ENCODE measurements at places on chromosomes 11 and 22.
A peak's percentile ranks its signal among the peaks of the same experiment; 100 is the strongest.

DNA sequence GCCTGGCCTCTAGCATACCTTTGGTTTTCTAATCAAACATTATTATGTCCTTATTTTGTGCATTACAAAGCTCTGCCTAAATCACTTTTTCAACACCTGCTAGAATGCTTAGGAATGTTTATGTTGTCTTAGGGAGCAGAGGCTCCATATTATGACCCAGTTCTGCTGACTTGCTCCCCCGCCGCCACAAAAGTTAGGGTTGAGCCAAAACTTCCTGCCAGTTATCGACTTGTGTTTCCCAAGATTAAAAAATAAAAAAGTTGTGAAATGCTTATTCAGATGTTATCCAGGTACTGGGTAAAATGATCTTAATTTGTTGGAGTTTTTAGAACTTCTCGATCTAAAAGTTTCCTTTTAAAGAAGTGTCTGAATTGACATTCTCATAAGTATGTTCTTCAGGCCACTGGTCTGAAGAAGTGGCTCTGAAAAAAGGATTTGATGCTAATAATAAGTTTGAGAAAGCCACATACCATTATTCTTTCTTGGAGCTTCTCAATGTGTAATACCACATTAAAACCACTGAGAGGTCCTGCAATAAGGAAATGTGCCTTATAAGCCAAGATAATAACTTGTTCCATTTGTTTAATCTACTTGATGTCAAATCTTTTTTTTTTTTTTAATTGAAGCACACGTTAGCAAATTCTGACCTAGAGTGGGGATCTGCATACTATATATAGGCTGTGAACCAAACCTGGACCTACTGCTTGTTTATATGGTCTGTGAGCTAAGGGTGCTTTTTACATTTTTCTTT, 2.2 kb downstream of the RNF185 start:
- no peak for DNase-seq

- DNase-seq: no peak
Observed at GRCh38 chr11:62613291-62613778, 278 bp downstream of the ROM1 start.

- no peak for DNase-seq
Observed at GRCh38 chr11:6745465-6746015, 26.2 kb downstream of the OR2AG2 start.

- DNase-seq: no peak
Observed at GRCh38 chr11:117502779-117503100, 175.1 kb downstream of the CEP164 start.

GRCh38 chr22:37552524-37553163, 7.6 kb upstream of the CDC42EP1 start:
- DNase-seq: no peak

DNA sequence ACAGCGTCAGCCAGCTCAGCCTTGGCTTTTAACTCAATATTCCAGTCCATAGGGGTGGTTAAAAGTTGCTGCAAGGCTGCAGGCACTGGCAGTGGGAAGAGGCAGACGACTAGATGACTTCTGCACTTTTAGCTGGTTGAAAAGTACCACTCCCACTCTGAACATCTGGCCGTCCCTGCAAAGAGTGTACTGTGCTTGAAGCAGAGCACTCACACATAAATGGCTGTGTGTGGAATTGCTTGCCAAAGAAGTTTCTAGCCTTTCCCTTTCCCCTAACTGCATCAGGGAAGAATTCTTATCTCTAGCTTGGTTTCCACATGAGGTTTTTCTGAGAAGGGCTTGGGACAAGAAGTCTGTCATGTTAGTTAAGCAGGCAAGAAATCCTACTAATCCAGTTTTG, 5.1 kb upstream of the PHLDB1 start:
- no peak for DNase-seq

- no peak for DNase-seq
Observed at GRCh38 chr11:19756675-19757475, 44.2 kb downstream of the NAV2 start.

DNA sequence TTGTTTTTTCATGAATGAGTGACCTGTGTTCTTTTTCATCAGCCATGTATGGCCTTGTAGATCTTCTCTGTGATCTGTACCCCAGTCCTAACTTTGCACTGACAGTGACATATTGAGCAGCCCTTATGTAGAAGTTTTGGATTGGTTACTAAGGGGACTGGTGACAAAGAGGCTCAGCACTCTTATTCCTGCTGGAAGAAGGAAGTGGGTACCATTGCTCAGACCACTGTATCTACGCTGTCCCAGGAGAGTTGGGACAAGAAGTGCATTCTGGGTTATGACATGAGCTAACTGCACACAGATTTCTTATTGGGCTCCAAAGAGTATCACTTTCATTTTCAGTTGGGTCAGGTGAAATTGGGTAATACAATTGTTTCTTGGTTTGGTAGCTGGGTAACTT, 107.8 kb upstream of the RASSF10 start:
- DNase-seq: peak; percentile 7

DNA sequence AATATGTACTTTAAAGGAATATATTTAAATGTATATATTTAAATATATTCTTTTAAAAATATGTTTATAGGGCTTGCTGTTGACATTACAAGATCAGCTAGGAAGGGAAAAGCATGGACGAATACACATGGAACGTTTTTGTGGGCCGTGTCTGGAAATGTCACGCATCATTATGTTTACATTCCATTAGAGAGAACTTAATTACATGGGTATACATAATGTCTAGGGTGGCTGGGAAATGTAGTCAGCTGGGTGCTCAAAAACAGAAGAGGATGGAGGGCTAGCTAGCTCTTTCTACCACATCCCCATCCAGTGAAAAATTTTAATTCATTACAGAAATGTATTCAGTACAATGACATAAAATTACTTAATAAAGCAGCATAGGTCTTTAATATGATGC, 371.2 kb downstream of the DYNC2H1 start:
- no peak for DNase-seq

- DNase-seq: peak; percentile 31
Observed at GRCh38 chr11:123480290-123480815, 50.3 kb downstream of the GRAMD1B start.

DNA sequence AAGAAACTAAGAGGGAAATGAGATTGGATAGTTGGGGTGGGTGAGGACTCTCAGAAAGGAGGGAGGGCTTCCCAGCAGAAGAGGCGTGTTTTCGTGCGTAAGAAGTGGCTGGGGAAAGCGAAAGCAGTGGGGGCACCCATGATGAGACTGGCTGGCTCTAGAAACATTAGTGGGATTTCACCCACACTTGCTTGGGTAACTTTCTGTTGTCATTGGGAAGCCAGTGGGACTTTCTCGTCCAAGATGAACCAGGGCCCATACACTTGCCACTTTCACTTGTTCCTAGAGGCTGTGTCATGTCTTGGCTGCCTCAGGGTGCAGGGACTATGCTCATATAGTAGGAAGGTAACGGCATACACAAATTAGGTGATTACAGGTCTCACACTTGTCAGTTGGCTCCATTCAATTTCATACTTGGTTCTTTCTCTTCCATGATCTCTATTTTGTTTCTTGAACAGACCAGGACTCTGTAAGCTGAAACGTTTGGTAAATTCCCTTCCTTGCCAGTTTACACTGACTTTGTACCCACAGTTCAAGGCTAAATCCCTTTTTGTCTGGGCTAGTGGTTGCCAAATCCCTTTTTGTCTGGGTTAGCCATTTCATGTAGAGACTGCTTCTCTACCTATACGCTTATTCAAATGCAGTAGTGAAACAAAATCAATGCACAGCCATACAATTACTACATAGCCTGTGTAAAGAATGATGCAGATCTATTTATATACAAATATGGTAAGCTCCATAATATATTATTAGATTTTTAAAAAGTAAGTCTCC, 42.0 kb upstream of the CXCR5 start:
- DNase-seq: peak; percentile 66

DNA sequence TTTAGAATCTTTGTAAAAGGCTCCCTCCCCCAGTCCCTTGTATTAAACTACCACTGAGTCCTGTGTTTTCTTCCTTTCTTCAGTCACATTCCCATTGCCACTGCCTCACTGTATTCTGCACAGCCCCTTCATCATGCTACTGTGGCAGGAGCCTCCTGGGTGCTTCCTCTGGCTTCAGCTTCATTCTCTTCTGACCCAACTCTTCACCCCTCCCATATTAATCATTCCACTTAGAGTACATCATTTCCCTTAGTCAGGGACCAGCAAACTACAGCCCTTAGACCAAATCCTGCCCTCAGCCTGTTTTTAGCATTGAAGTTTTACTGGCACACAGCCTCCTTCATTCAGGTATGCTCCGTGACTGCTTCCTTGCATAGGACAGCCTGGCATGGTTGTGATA, 127.7 kb upstream of the MTNR1B start:
- DNase-seq: no peak

GRCh38 chr11:134331354-134332188, at the start of gene GLB1L2:
Gene GLB1L2, plus strand, starts transcription at chr11:134331988. Its CDS starts 74 bp downstream, at chr11:134332062.
- DNase-seq: peak; percentile 47

GRCh38 chr11:71269603-71270511, 17.5 kb upstream of the SHANK2 start:
- DNase-seq: no peak

DNA sequence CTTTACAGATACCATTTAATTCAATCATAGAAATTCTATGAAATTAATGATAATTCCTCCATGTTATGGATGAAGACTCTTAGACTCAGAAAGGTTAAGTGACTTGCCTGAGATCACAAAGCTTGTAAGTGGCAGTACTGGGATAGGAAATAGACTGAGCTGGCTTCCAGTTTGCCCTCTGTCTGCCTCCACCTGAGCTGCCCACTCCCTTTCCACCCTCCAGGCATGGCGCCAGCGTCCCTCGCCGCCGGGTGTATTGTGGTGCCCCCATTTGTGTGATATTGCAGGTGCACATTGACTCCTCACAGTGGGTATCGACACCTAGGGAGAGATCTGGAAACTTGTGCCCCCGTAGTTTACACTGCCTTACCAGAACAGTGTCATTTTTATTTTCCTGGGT, 9.4 kb upstream of the RPS3 start:
- DNase-seq: no peak

- no peak for DNase-seq
Observed at GRCh38 chr11:58640386-58641023, 18.0 kb downstream of the CNTF start.

DNA sequence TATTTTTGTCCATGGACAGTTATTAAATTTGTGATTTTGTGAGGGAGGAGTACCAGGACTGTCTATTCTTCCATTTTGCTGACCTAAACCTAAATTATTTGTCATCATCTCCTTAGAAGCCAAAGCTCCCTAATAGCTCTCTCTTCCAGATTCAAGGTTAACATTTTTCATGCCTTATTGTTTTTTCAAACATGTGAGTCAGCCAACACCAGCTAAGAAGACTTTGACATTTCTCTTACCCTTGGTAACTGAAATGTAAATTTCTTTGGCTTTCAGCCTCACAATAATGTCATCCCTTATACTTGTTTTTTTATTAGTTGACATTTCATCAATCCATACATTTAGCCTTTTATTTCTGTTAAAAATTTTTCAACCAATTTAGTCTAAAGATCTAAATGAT, 19.2 kb downstream of the OR52E1 start:
- DNase-seq: no peak

- DNase-seq: no peak
Observed at GRCh38 chr11:64289002-64289564, 2.0 kb upstream of the KCNK4 start.

DNA sequence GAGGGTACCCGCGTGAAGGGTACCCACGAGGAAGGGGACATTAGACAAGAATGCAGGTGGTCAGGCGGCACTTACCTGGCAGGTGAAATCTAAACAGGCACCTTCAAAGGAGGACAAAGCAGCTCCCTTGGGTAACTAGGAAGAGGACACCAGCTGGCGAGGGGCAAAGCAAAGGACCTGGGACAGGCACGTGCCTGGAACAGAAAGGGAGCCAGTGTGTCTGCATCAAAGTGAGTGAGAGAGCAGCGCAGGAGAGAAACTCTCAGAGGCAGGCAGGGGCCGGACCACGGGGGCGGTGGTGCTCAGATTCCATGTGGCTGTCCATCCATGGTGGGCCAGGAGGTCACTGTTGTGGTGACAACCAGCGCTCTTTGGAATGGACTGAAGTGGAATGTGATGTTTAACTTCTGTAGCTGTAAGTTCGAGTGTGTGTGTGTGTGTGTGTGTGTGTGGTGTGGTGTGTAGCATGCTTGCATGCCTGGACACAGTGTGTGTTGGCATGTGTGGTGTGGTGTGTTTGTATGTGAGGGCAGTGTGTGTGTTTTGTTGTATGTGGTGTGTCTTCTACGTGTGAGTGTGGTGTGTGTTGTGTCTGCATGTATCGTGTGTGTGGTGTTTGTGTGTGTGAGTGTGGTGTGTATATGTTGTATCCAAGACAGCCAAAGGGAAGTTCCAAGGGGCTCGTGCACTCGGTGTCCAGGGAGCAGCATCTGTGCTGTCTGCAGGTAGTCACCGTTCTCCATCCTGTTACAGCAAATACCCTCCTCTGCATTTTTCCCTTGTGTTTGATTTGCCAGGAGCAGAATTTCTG, 86.4 kb downstream of the CDKN1C start:
- DNase-seq: no peak

- no peak for DNase-seq
Observed at GRCh38 chr11:133833898-133834681, 11.2 kb downstream of the SPATA19 start.

- DNase-seq: no peak
Observed at GRCh38 chr11:77147668-77148321, 19.7 kb downstream of the MYO7A start.

DNA sequence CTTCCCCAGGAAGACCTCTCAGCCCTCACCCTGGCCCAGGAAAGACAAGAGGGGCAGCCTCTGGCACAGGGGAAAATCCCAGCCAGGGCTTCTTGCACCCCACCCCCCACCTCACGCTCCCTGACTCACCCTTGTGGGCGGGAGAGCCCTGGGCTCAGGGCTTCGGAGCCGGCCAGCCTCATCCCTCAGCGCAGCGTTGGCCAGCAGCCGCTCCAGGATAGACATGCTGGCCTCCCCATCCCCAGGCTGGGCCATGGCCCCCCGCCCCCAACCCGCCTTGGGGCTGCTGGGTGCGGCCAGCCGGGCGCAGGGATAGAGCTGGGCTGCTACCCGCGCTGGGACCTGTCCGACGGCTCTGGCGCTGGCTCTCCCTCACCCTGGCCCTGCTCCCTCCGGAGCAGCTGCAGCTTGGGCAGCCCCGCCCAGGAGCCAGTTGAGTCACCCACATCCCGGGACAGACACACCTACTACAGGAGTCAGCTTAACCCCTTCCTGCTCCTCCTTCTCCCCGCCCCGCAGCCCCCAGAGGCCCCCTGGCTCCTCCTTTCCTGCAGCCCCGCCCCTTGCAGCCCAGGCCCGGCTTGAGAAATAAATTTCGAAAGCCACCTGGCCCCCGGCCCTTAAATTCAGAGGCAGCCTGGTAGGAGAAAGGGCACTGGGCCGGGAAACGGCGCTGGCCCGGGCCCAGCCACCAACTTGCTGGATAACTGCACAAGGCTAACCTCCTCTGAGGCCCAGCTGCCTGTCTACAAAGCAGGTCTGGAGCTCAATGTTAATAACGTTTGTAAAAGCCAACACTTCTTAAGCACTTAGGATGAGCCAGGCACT, 13.4 kb downstream of the TNKS1BP1 start:
- peak; percentile 37 for DNase-seq

DNA sequence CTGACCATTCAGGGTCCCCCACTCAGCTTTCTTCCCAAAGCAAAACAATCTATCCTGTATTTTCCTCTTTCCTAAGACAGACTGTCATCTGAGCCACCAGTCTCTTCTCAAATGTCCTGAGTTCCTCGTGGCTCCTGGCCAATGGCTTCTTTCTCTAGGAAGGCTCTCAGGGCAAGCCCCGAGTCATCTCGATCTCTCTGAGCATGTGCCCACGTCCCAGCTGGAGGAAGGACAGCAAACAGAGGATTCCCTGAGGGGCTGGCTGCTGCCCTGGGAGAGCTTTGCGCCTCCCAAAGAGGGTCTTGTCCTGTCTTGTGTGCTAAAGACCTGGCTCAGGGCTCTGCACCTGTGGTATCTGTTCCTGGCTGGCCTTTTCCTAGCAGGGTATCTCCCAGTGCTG, 8.3 kb downstream of the SLC37A2 start:
- DNase-seq: no peak

All from stimulated activated naive B cell treated with anti-CD40 and anti-IgM and Interleukin-4, amounts not matched to agents 10 μg/mL and 1 μg/mL and 100 μg/mL, for 72 hours (primary cell).